ENCODE measurements at places on chromosomes 7 and 10.

DNA sequence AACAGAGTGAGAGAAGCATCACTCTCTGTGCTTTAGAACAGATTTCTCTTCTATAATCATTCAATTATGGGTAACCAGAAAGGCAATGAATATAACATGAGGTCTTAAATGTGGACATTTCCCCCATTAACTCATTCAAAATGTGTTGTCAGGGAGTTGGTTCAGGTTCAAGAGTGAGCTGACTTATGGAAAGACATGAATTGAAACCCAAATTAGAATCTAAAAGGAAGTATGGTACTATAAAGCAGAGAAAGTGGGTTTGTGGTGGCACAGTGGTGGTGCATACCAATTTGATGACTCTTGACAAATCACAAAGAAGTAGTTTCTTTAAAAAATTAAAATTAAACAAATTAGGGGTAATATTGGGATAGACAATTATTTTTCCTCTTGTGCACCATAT is 114.6 kb upstream of the MEOX2 start:
- DNase-seq: no peak

DNA sequence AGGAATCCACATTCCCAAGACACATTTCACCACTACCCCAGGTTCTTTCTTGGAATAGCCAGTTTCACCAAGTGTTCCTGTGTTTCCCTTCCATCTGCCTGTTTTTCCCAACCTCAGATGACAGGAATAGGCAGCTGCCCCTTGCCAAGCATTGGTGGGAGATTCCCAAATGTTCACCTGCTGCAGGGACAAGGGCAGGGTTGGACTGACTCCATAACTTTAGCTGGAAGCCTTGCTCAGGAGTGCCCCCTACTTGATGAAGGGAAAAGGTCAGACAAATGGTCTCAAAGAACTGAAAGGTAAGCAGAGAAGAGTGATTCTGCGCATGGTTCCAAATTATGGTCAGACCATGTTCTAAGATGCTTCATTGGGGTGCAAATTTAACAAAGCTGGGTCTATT is 45.1 kb upstream of the LYZL1 start:
- no peak for DNase-seq

DNA sequence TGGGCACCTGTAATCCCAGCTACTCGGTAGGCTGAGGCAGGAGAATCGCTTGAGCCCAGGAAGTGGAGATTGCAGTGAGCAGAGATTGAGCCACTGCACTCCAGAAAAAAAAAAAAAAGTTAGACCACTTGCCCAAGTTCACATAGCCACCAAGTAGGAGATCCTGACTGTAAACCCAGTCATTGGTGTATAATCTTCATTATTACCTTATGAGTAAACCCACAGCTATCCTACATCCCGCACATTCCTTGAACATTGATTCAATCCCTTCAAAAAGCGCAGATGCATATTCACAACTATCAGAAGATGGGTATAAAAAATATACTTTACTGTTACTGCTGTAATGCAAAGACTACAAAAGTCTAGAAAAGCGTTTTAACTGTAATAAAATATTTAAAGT is 512.9 kb downstream of the SUGCT start:
- DNase-seq: no peak

- no peak for DNase-seq
Observed at GRCh38 chr10:132526676-132527075, 10.9 kb upstream of the INPP5A start.

- no peak for DNase-seq
Observed at GRCh38 chr10:62284221-62284620, 15.6 kb upstream of the RTKN2 start.

DNA sequence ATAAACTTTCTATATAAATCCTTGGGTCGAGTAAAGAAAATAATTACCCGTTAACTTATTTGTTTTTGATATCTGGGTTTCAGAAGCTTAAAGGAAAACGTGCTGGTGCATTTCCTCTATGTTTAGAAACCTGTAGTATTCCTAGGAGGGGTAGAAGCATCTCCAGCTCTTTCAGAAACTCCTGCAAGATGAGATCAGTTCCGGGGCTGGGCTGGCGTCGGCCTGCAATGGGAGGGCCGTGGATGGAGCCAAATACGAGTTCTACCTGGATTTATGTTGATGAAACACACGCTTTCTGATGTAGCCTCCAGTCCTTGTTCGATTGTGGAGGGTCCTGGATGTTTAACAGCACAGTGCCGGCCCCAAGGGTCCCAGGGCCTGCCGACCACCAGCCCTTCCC is 35.8 kb upstream of the DIP2C start:
- DNase-seq: no peak

GRCh38 chr10:80203835-80204676 is 1.3 kb downstream of the ANXA11 start:
- DNase-seq: no peak

- DNase-seq: no peak
Observed at GRCh38 chr10:24039315-24039714, 169.6 kb upstream of the KIAA1217 start.

DNA sequence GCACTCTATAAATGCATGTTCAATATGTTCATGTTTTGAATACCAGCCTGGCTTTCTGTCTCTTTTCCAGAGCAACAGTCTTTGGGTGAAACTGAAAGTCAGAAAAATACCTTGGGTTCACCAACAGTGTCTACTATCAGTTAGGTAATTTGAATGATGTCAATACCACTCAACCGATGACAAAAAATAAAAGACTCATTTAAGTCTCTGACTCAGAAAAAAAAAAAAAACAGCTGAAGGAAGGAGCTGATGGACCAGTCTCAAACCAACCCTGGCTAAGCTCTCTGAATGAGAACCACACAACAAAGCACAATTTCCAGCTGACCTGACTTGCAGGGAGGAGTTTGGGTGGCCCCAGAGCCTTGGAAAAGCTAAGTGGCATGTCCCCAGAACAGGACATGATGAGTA is 42.5 kb downstream of the ABLIM1 start:
- DNase-seq: no peak

DNA sequence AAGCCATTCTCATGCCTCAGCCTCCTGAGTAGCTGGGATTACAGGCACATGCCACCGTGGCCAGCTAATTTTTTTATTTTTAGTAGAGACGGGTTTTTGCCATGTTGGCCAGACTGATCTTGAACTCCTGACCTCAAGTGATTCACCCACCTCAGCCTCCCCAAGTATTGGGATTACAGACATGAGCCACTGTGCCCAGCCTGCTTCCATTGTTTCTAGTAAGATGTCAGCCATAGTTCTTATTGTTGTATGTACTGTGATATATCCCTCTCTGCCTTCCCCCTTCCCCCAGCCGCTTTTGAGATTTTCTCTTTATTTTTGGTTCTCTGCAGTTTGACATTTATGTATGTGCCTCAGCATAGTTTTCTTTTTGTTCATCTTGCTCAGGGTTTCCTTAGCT is 87.9 kb upstream of the KLF14 start:
- DNase-seq: no peak

- no peak for DNase-seq
Observed at GRCh38 chr10:59654007-59654406, 55.6 kb downstream of the SLC16A9 start.

DNA sequence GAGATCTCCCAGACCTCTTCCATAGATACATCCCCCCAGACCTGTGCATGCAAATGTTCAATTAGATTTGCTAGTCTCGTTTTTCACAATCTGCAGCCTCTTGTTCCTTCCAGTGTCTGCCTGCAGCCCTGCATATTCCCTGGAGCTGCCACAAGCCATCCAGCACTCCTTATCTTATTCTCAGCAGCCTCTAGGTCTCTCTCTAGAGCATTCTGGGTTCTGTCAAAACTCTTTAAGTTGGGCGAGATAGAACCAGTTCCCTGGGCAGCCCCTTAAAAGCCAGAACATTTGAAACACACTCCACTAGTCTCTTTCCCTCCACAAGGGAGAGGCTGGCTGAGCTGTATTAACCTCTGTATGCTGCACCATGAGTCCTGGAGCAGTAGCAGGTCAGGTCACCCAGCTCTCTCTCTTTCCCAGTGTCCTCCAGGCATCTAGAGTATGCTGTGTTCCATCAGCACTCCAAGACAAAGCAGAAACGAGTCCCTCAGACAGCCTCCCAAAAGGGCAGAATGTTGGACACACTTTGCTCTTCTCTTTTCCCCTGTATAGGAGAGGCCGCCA is 20.6 kb upstream of the MCM10 start:
- no peak for DNase-seq

- DNase-seq: peak; percentile 86
Observed at GRCh38 chr7:150974468-150975391, 3.4 kb downstream of the KCNH2 start.

GRCh38 chr7:113657603-113658002 is 261.2 kb downstream of the PPP1R3A start:
- DNase-seq: no peak

GRCh38 chr10:72355214-72355555 is 466 bp upstream of the DNAJB12 start:
- no peak for DNase-seq

GRCh38 chr7:140122965-140123364 is 53.8 kb downstream of the KDM7A start:
- no peak for DNase-seq

DNA sequence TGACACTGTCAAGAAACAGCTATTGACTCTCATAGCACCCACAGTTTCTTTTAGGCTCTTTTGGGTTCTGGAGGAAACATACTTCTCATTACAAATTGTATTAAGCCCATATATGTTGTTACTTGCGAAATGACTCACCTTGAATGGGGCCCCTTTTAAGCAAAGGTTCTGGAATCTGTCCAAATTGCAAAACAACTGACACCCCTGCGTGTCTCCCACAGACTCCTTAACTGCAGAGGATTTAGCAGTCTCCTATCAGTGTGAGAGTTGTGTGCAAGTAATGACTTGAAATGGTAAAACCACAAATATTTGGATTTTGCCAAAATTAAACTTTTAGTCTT is 192.3 kb downstream of the DNAJC1 start:
- DNase-seq: no peak

DNA sequence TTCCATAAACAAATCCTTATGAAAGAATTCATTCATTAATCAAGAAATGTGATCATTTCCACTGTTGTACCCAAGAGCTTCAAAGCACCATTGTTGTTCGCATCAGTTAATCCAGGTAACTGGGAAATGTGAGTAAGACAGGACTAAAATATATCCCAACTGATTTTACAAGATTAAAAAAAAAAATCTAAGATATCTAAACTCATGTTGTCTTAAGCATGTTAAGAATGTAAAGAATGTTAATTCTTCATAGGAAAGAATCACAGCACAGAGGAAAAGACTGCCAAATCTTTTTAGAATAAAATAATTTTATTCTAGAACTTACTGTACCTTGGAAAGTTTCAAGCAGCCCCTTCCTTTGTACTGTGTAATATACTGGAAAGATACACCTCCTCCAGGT is 16.4 kb downstream of the FZD1 start:
- DNase-seq: no peak

- no peak for DNase-seq
Observed at GRCh38 chr7:131518626-131519025, 37.8 kb downstream of the PODXL start.

- no peak for DNase-seq
Observed at GRCh38 chr7:97017192-97018125, 7.2 kb downstream of the DLX5 start.

GRCh38 chr7:90465816-90466215 is 3.6 kb upstream of the PTTG1IP2 start:
- DNase-seq: no peak

DNA sequence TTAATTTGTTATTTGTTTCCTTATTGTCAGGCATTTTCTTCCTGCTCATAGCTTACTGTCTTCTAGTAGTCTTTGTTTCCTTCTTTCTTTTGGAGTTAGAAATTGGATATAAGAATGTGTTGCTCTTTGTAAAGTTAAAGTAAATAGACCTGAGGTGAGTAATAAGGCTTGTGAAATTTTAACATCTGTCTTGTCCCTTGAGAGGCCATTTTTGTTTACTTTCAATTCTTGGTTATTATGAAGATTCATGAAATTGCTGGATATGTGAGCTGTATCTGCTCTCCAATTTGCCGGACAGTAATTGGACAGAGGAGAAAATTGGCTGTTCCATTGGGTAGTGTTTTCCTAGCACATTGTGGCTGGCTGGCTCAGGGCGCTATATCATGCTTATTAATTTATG is 260.7 kb downstream of the EXOC4 start:
- no peak for DNase-seq

DNA sequence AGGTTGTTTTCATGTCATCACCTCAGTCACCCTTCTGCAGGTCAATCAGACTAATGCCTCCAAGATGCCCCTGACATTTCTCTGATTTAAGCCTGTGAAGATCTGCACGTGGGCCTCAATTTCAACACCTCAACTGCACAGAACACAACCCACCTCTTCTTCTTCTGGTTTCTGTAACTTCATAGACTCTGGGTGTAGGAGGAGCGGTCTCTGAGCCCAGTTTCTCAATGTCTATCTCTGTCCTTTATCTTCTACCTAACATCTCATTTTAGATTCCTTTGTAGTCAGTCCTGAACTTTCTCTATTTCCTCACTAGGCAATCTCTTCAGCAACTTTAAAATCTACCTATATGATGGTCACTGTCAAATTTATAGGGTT is 85.6 kb downstream of the PRKCQ start:
- no peak for DNase-seq

DNA sequence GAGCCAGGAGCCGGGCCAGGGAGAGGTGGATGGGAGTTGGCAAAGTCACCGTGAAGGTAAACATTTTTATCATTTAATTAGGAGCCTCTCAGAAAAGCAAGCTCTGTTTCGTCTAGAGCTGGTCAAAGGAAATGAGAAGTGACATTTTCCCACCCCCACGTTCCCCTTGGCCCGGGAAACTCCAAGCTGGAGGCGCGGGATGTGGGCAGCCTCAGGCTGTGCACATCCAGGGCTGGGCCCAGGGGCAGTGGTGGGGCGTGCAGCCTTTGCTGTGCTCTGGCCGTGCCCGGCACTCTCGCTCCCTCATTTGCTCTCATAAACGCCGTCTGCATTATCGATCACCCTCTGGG is 135.6 kb upstream of the RET start:
- no peak for DNase-seq

DNA sequence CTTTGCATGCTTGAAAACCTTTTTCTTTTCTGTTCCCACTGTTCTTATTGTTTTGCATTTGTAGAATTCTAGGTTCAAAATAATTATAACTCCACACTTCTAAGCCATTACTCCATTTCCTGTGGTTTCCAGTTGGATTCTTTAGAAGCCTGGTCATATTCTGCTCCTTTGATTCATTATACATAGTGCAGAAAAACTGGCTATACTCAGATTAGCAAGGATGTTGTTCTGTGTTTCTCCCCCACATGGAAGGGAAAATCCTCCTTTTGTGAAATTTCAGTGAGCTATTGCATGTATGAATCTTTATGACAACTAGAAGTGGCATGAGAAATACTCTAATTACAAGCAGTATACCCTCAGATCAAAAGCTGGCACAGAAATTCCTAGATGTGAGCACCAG is 79.5 kb downstream of the SLC13A1 start:
- no peak for DNase-seq

All from germinal center (tissue), 1 donor.